Activated CD4-positive, CD25-positive, alpha-beta regulatory T cell treated with anti-CD3 and anti-CD28 coated beads, Interleukin-2, amount 50 U/mL, for 72 hours (primary cell): ENCODE measurements at places on chromosomes 2 and 18.

GRCh38 chr2:64029116-64029665 lies 10.0 kb upstream of the VPS54 start:
- DNase-seq = no peak

DNA sequence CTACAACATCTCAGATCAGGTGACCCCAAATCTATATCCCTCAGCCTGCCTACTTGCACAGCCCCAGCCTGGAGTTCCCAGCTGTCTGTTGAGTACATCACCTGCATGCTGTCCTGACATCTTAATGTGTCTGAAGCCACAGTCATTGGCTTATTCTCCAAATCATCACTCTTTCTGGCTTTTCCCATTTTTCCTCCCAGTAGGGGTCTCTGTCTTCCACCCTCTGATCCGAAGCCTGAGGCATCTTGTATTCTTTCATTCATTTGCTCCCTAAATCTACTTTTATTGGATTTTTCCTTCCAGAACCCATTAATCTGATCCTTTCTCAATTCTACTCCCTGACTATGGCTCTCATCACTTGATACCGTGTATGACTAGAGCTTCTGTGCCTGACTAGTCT lies 332.9 kb upstream of the DCC start:
- DNase-seq = no peak

DNA sequence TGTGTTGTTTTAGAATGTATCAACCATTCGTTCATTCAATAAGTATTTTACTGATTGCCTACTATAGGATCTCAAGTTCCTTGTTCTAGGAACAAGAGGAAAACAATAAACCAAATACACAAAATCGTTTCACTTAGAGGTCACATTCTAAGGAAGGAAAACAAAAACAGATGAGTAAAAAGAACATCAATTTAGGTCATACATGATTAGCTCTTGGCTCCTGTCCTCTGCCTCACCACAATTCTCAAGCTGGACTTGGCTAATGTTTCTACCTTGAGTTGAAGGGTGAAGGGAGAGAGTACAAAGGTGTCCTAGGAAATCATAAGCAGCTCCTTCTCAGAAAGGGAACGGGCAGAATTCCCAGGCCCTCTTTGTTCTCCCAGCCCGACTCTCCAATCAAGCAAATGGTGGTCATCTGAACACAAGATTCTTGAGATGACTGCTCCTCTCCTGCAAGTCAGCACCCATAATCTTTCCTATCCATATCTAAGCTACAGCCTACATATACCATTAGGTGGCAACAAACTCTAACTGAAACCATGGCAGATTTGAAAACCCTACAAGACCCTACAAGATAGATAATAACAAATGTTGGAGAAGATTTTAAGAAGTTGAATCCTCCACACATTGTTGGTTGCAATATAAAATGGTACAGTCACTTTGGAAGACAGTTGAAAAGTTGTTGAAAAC lies 76.0 kb downstream of the CBLN2 start:
- DNase-seq = no peak

- no peak for DNase-seq
Observed at GRCh38 chr2:69311024-69311416, 76.0 kb downstream of the GFPT1 start.

- DNase-seq = no peak
Observed at GRCh38 chr2:126698376-126698775, 42.4 kb downstream of the GYPC start.
